H9 (cell line): ENCODE measurements at places on chromosomes 2 and 18. TPM values are rescaled to one million over a fixed set of nuclear protein-coding genes. Genes with fewer than 3 reads are reported as not detected.

Gene PIEZO2
- 3.9 and 5.9 TPM in 2 replicates for total RNA-seq

Gene POTEJ
- not detected in 2 replicates for total RNA-seq

Gene ARL5A
- total RNA-seq = 63.2 and 66.7 TPM in 2 replicates

Gene DNER
- 1.0 and 1.1 TPM in 2 replicates for total RNA-seq

Gene TIGD1
- 4.8 and 6.3 TPM in 2 replicates for total RNA-seq

Gene SLC4A5
- total RNA-seq = 0.42 and 0.50 TPM in 2 replicates

Gene GPATCH11
- total RNA-seq = 2.9 and 3.1 TPM in 2 replicates

DNA sequence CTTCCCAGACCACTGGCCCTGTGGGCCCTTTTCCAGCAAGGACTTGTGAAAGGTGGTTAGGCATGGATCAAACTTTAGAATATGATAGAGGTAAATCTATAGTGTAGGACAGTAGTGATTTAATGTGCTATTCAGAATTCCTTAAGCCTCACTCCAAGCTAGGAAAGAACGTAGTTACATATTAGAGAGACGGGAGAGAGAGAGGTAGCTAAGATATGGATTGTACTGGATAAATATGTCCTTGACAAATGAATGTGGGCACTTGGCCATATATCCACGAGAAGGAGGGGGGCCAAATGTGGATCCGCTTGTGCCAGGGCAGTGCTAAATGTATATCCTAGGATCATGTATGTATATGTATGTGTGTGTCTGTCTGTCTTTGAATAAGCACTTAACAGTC, 6.5 kb downstream of the KCNJ3 start:
- no peaks in the 10 kb centered on the region for H3K36me3 ChIP-seq
- no peaks in the 10 kb centered on the region for H3K27me3 ChIP-seq
- H3K4me1 ChIP-seq = no peaks in the 10 kb centered on the region

DNA sequence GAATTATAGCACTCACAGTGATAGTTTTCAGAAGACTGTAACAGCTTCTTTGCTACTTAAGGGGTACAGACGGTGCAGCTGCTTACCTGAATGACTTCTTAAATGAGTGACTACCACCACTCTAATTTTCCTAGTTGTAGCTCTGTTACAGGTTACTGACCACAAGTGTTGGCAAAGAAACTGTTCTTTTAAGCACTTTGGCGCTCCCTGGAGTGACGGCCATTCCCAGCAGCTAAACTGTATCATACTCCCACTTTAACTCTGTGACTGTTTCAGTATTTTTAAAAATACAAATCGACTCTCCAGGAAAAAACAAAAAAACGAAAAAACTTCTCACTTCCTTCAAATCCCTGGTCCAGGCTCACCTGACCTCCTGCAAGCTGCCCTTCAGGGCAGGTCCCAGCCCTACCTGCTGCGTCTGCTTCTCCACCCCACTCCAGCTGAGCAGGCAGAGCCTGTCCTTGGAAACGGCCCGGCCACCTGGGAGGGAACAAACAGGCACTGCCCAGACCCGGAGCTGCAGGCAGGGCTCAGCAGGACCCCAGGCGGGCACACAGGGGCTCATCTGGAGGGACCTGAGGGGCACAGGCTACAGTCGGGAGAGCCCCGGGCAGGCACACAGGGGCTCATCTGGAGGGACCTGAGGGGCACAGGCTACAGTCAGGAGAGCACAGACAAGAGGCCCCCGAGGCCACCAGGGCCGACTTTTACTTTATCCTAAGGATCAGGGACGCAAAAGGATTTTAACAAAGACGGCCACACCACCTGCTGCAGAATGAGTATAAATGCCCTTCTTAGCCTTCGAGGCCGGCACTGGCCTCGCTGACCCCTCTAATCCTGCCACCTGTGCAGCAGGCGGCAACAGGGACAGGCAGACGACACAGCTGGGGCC, 24.5 kb downstream of the SLC66A2 start:
- no peaks in the 10 kb centered on the region for H3K4me1 ChIP-seq
- H3K27ac ChIP-seq = no peak overlapping the region
- H3K27me3 ChIP-seq = no peaks in the 10 kb centered on the region; the same call in 1 of the 2 replicates
- no peak overlapping the region for H3K4me3 ChIP-seq

DNA sequence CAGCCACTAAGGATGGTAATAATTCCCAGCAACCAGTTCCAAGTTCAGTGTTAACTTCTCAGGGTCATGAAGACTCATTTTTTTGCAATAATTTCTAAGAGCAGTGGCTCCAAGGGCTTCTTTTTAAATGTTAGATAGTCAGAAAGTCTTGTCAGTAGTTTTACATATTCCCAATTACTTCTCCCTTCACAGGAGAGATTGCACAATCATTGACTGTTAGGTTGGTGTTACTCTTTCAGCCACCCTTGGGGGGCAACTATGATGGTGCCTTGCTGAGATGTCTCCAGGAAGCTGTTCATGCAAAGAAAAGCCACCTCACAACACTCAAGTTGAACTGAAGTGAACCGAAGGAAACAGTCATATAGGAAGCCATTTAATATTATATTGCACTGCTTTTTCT, 127.9 kb upstream of the DOCK10 start:
- no peak overlapping the region for H3K27ac ChIP-seq
- H3K27me3 ChIP-seq = no peaks in the 10 kb centered on the region
- H3K4me3 ChIP-seq = no peak overlapping the region
- DNase-seq = no peak

DNA sequence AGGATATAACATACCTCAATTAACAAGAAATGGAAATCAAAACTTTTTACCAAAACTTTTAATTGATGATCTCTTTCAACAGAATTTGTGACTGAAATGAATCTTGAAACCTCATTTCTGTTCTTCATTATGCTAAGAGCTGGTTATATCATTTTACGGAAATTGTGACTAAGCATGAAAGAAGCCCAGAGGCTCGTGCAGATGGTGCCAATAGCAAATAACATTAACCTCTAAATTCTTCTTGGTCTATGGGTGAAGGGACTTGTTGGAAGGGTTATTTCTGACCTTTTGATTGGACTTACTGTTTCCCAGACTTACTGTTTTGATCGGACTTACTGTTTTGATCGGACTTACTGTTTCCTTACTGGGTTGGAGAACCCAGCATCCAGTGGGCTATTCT, 435.6 kb downstream of the TDRD15 start:
- H3K4me1 ChIP-seq = no peaks in the 10 kb centered on the region; the same call in 1 of the 2 replicates
- DNase-seq = no peak
- no peak overlapping the region for H3K27ac ChIP-seq

DNA sequence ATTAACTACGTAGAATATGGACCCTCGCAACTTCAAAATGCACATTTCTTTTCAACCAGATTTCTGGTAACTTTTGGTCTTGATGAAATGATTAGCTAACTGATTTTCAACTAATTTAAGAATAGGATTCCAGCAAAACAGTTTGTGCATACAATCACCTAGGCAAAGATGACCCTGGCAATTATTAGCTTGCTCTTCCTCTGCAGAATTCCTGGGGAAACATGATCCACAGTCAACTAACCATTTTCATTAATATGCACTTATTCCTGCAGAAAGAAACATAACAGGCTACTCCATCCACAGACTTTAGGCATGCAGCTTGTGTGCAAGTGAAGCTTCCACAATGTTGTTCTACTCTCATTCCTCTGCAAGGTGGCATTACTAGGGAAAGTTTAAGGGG, 1150.8 kb upstream of the FANCL start:
- no peaks in the 10 kb centered on the region for H3K36me3 ChIP-seq
- H3K4me3 ChIP-seq = no peak overlapping the region
- no peaks in the 10 kb centered on the region for H3K27me3 ChIP-seq
- H3K27ac ChIP-seq = no peak overlapping the region
- DNase-seq = no peak

DNA sequence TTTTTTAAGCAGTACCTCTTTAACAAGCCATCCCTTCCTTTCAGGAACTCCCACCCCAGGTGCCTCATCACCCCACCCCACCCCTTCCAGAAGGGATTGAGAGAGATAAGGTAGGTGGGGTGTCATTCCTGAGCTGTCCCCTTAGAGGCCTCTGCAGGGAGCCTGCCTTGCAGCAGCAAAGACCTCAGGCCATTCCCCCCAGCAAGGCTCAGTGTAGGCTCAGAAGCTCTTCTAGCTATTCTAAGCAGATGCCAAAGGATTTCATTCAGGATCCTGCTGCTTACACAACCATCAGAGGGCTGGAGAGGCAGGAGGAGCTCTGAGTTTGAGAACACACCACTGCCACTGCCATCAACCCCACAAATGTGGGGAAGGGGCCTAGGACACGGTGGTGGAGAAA, 5.8 kb upstream of the FIGLA start:
- H3K27ac ChIP-seq = no peak overlapping the region
- peaks cover 9% of the 10 kb centered on the region; the same call in 2 of the 3 replicates for H3K36me3 ChIP-seq
- H3K4me3 ChIP-seq = no peak overlapping the region

DNA sequence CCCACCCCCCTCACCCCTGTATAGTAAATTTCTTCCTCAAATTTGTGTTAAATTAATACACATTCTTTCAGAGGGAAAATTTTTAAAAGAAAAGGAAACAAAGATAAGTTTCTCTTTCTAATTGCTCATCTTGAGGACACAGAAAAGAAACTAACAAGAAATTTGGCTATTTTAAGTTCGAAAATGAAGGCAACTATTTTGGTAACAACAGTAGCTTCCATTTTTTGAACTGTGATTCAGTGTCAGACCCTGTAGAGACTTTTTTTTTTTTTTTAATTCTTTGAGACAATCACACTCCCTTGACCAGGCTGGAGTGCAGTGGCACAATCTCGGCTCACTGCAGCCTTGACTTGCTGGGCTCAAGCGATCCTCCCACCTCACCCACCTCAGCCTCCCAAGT, 194.9 kb downstream of the SS18 start:
- H3K36me3 ChIP-seq = no peaks in the 10 kb centered on the region
- DNase-seq = no peak
- H3K27ac ChIP-seq = no peak overlapping the region
- H3K4me1 ChIP-seq = no peaks in the 10 kb centered on the region
- H3K4me3 ChIP-seq = no peak overlapping the region

DNA sequence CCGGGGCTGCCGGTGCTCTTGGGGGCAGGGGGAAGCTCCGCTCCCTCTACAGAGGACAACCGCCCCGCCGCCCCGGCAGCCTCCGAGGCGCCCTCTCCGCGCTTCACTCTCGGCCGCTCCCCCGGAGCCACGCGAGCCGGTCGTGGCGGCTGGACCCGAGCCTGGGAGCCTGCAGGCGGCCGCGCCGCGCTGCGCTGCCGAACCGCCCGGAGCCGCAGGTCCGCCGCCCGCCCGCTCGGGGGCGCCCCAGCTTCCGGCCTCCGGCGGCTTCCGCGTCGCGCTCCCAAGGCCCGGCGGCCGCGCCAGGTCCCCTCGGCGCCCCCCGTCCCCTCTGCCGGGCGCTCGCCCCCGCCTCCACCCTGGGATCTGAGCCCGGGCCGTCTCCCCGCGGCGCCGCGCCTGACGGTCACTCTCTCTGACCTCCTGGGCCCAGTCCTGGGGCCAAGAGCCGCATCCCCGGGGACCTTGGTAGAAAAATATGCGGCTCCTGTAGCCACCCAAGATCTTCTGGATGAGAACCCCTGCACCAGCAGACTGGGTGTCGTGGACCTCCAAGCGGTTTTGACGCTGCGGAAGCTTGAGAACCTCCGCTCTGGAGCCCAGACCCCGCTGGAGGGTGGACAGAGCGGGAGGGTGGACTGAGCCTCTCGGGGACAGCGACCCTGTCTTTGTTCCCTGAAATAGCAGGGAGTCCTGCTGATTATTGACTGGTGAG, 44.3 kb downstream of the SERTAD2 start:
- H3K27me3 ChIP-seq = no peaks in the 10 kb centered on the region; the same call in 1 of the 2 replicates
- no peak overlapping the region for H3K27ac ChIP-seq
- no peaks in the 10 kb centered on the region for H3K4me1 ChIP-seq
- H3K36me3 ChIP-seq = peaks cover 3% of the 10 kb centered on the region

DNA sequence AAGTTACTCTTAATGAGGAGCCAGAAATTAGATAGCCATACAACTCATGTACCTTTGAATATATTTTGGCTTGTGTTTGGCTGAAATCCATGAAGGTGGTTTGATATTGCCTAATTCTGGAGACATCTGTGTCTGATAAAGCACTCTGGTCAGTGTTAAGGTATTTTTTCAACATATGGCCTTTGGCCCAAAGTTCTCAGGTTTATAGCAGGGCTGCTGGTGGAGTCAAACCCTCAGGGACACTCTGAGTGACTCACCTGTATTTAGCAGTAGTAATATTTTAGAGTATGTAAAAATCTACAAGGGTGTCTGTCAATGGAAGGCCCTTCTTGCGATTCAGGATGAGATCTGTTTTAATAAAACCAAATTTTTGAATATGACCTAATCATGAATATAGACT, 666.5 kb downstream of the SLC4A3 start:
- H3K27ac ChIP-seq = no peak overlapping the region
- no peaks in the 10 kb centered on the region for H3K27me3 ChIP-seq
- no peak overlapping the region for H3K4me3 ChIP-seq

- peak; percentile 12 for DNase-seq
- H3K36me3 ChIP-seq = peaks cover 2% of the 10 kb centered on the region; the same call in 1 of the 3 replicates
- H3K4me1 ChIP-seq = no peaks in the 10 kb centered on the region
- H3K27ac ChIP-seq = no peak overlapping the region
- H3K4me3 ChIP-seq = no peak overlapping the region
These were observed 66.5 kb downstream of the SFXN5 start for GRCh38 chr2:73004889-73005596.

- DNase-seq = no peak
- no peaks in the 10 kb centered on the region for H3K4me1 ChIP-seq
- H3K4me3 ChIP-seq = no peak overlapping the region
- H3K27me3 ChIP-seq = no peaks in the 10 kb centered on the region
These were observed 13.6 kb downstream of the STK11IP start for GRCh38 chr2:219611306-219611705.

- no peak overlapping the region for H3K27ac ChIP-seq
- no peak for DNase-seq
- H3K4me1 ChIP-seq = no peaks in the 10 kb centered on the region
- H3K4me3 ChIP-seq = no peak overlapping the region
- no peaks in the 10 kb centered on the region for H3K36me3 ChIP-seq
- no peaks in the 10 kb centered on the region for H3K27me3 ChIP-seq
These were observed 10.4 kb downstream of the RNF152 start for GRCh38 chr18:61882296-61883004.

GRCh38 chr2:203656522-203657287, 49.7 kb upstream of the CD28 start:
- no peaks in the 10 kb centered on the region; the same call in 1 of the 2 replicates for H3K4me1 ChIP-seq
- no peak overlapping the region for H3K4me3 ChIP-seq
- H3K27me3 ChIP-seq = no peaks in the 10 kb centered on the region
- H3K36me3 ChIP-seq = no peaks in the 10 kb centered on the region

DNA sequence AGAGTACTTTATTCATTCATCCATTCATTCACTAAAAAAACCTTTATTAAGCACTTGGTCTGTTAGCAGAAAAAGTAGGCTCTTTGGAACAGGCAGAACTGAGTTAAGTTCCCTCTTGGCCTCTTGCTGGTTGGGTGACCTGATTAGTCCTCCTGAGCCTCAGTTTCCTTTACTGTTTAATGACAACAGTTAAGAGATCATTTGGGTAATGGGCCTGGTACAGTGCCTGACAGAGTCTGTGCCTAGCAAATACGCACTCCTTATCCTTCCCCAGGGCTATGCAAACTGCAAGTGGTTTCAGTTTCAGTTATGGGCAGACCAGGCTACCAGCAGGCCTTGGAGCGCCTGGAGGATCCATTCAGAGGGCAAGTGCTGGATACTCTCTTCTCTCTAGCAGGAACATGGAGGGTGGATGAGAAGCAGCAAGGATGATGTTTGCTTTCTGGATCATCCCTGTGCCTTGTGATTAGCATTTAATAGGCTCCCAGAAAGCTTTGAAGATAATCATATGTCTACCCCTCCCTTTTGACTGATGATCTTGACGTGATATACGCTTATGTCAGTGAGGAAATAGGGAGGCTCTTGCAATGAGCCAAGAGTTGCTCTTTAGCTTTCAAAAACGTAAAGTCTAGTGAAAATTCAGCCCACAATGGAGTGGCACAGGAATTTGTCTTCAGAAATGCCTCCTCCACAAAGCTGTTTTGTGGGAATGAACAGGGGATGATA, 12.4 kb upstream of the TAF1B start:
- no peaks in the 10 kb centered on the region for H3K36me3 ChIP-seq
- no peak overlapping the region for H3K27ac ChIP-seq
- H3K4me3 ChIP-seq = no peak overlapping the region
- H3K4me1 ChIP-seq = no peaks in the 10 kb centered on the region
- no peaks in the 10 kb centered on the region for H3K27me3 ChIP-seq
- no peak for DNase-seq
